Bronchial smooth muscle cell (primary cell): ENCODE measurements at places on chromosomes 12 and 14. TPM values are rescaled to one million over a fixed set of nuclear protein-coding genes. Genes with fewer than 3 reads are reported as not detected.

The CALCOCO1 gene
- total RNA-seq: 148 and 205 TPM in 2 replicates

The NAV3 gene
- total RNA-seq: 41.8 and 47.8 TPM in 2 replicates

The CLEC9A gene
- not detected in 2 replicates for total RNA-seq

The BEST3 gene
- not detected in 2 replicates for total RNA-seq

The MYO1H gene
- total RNA-seq: not detected in 2 replicates

The RTN1 gene
- total RNA-seq: under 0.01 and 0.16 TPM in 2 replicates

The GPR84 gene
- not detected in 2 replicates for total RNA-seq

The GPR33 gene
- total RNA-seq: not detected in 2 replicates

The ETFBKMT gene
- 3.6 and 3.9 TPM in 2 replicates for total RNA-seq

The LRIG3 gene
- 89.3 and 135 TPM in 2 replicates for total RNA-seq

The ANO2 gene
- not detected in 2 replicates for total RNA-seq

The CLEC2A gene
- total RNA-seq: not detected in 2 replicates

The IL22 gene
- total RNA-seq: not detected in 2 replicates

The RHOJ gene
- 4.1 and 13.3 TPM in 2 replicates for total RNA-seq

The HCAR1 gene
- total RNA-seq: under 0.01 and 0.17 TPM in 2 replicates

The SLC2A13 gene
- 7.8 and 16.2 TPM in 2 replicates for total RNA-seq

The CDKN3 gene
- 7.4 and 13.9 TPM in 2 replicates for total RNA-seq

The IKZF4 gene
- 1.4 and 1.6 TPM in 2 replicates for total RNA-seq

The GPX2 gene
- total RNA-seq: not detected in 2 replicates
